ENCODE measurements at places on chromosomes 11 and 22.

DNA sequence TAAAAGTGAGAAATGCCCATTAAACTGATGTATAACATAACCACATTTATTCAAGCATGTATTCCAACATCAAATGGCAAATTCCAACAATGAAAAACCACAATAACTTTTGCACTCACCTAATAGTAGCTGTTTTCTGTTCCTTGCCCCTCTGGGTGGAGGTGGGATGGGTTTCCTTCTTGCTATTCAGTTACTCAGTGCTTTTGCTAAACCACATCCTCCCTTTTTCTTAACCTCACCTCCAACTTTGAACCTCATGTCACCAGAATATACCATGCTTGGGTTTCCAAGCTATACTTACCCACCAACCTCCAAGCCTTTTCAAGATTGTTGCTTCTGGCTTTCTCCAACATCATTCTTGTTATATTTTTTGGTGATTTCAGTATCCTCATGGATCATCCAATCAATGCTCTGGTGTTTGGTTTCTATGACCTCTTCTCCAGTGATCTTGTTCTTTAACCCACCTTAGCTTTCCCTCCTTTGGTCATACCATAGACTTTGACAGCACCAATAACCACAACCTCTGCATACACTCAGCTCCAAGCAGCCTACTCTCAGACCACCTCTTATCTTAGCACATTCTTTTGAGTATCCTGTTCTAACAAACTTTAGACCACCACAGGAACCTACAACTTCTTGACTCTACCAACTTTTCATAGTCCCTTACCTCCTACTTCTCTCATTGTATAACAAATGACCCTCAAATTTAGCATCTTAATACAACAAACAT is 3.2 kb upstream of the CCDC15 start:
- H3K27me3 ChIP-seq: peaks cover 16% of the 10 kb centered on the region
- no peaks in the 10 kb centered on the region for H3K4me1 ChIP-seq
- H3K36me3 ChIP-seq: no peaks in the 10 kb centered on the region
- H3K4me3 ChIP-seq: no peak overlapping the region
- H3K27ac ChIP-seq: no peak overlapping the region

DNA sequence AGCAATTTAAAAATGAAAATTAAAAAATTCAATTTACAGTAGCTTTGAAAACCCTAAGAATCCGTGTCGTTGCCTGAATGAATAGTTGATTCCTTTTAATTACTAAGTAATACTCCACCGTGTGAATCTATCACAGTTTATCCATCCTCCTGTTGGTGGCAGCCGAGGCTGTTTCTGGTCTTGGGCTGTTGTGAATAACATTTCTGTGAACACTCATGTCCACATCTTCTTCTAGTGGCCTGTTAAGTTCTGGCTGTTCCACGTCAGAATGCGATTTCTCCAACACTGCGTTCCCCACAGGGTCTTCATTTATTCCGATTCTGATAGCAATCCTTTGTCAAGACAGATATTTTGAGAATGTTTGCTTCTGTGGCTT is 223.0 kb downstream of the TBC1D22A start:
- no peaks in the 10 kb centered on the region for H3K4me1 ChIP-seq
- no peaks in the 10 kb centered on the region for H3K27me3 ChIP-seq
- no peak overlapping the region for H3K4me3 ChIP-seq
- H3K36me3 ChIP-seq: peaks cover 5% of the 10 kb centered on the region

DNA sequence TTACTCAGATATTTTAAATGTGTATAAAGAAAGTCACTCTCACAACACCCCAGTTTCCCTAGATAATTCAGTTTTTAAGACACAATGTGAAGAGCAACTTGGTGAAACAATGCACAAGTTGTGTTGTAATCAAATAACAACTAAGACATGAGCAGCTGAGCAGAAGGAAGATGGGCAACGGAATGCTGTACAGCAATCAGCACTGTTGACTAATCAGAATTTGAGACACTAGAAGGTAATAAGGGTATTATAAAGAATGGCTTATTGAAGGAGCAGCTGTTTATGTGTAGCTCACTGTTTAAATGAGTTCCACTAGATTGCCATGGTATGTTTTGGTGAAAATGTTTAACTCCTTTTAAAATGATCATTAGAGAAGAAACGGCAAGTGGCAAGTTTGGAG is 60.1 kb downstream of the SOX6 start:
- H3K4me1 ChIP-seq: peaks cover 34% of the 10 kb centered on the region
- no peak overlapping the region for H3K27ac ChIP-seq
- H3K36me3 ChIP-seq: no peaks in the 10 kb centered on the region
- no peak for DNase-seq
- H3K4me3 ChIP-seq: no peak overlapping the region
- peaks cover 12% of the 10 kb centered on the region for H3K27me3 ChIP-seq

- H3K27me3 ChIP-seq: no peaks in the 10 kb centered on the region
- no peak overlapping the region for H3K4me3 ChIP-seq
- peaks cover 1% of the 10 kb centered on the region for H3K4me1 ChIP-seq
- H3K27ac ChIP-seq: no peak overlapping the region
Observed at GRCh38 chr11:20443596-20443995, 56.1 kb downstream of the PRMT3 start.

DNA sequence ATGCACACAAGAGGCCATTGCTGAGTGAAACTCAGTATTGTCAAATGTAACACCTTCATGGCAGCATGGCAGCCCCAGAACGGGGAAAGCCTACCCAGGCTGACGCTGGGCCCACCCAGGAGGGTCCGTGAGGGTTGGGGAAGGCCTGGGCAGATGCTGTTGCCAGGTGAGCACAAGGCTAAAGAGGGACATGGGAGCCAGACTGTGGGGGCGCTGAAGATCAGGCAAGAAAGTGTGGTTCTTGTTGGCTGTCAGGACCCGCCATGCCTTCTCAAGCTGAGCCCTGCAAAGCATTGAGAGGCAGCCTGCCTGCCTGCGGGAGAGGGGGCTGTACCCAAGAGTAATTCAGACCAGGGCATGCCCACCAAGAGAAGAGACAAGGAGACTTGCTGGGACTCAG is 85.0 kb upstream of the PITPNB start:
- peaks cover 6% of the 10 kb centered on the region for H3K4me1 ChIP-seq
- no peak overlapping the region for H3K4me3 ChIP-seq
- no peaks in the 10 kb centered on the region for H3K27me3 ChIP-seq

DNA sequence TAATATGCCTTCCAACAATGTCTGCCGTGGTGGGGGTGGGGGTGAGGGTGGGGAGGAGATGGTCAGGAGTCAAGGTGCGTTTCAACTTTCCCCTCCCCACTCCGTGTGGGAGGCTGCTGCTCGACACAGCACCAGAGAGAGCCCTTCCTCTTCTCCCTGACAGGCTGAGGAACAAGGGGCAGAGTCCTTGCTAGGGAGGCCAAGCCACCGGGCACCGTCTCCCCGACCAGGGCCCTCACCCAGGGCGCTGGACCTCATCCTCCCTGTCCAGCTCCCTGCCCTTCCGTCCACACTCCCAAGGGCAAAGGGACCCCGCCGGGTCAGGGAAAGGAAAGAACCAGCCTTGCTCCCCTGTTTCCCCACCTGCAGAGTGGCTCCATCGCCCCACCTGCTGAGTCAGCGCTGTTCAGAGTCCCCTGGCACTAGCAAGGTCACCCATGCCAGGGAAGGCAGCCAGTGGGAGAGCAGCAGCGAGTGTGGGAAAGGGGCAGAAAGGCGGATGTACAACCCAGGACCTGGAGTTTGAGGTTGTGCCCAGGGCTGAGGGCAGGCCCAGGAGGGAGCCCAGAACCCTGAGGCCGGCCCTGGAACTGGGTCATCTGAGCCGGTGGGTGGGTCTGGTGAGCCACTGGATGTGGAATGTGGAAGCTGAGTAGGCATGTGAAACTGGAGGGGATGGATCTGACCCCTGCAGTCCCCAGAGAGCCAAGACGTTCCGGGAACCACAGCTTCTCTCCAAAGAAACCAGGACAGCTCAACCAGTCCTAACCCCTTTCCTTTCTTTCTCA is 47.2 kb downstream of the BUD13 start:
- no peaks in the 10 kb centered on the region for H3K36me3 ChIP-seq
- H3K4me1 ChIP-seq: peaks cover 6% of the 10 kb centered on the region
- no peak for DNase-seq
- no peak overlapping the region for H3K27ac ChIP-seq
- no peak overlapping the region for H3K4me3 ChIP-seq
- H3K27me3 ChIP-seq: peaks cover 34% of the 10 kb centered on the region

DNA sequence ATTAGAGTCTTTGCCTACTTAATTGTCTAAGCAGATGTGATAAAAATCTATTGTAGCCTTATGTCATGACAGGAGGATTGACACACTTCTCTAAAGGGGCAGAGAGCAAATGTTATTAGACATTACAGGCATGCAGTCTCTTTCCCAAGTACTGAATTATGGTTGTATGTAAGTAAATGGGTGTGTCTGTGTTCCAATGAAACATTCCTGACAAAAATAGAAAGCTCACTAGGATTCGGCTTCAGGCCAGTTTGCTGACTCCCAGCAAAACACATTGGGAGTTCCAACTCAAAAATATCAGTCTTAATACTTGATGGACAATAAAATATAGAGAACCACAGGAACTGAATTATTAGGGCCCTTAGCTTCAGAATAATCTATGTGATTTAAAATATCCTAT is 1480.4 kb downstream of the FAM181B start:
- H3K36me3 ChIP-seq: no peaks in the 10 kb centered on the region
- no peak overlapping the region for H3K27ac ChIP-seq
- no peaks in the 10 kb centered on the region for H3K27me3 ChIP-seq
- no peak for DNase-seq

GRCh38 chr11:103532133-103532788 is 423.0 kb downstream of the DYNC2H1 start:
- no peaks in the 10 kb centered on the region for H3K36me3 ChIP-seq
- peaks cover 13% of the 10 kb centered on the region for H3K4me1 ChIP-seq
- DNase-seq: no peak
- no peak overlapping the region for H3K4me3 ChIP-seq
- H3K27me3 ChIP-seq: peaks cover 4% of the 10 kb centered on the region
- no peak overlapping the region for H3K27ac ChIP-seq

DNA sequence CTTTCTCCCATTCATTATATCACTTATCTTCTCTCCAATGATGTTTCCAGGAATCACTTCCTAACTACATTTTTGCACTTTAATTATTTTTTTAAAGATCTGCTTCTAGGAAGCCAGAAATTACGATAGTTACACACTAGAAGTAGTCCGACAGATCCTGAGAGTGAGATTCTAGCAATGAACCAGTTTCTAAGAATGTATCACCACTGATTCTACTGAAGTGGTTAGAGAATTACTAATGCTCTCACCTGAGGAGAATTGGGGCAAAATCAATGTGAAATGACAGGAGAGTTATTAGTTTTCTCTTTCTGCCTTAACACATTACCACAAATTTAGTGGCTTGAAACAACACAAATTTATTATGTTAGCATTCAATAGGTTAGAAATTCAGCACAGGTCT is 241.2 kb downstream of the CASP12 start:
- no peak overlapping the region for H3K4me3 ChIP-seq
- H3K27ac ChIP-seq: no peak overlapping the region
- H3K36me3 ChIP-seq: no peaks in the 10 kb centered on the region
- no peaks in the 10 kb centered on the region for H3K4me1 ChIP-seq

DNA sequence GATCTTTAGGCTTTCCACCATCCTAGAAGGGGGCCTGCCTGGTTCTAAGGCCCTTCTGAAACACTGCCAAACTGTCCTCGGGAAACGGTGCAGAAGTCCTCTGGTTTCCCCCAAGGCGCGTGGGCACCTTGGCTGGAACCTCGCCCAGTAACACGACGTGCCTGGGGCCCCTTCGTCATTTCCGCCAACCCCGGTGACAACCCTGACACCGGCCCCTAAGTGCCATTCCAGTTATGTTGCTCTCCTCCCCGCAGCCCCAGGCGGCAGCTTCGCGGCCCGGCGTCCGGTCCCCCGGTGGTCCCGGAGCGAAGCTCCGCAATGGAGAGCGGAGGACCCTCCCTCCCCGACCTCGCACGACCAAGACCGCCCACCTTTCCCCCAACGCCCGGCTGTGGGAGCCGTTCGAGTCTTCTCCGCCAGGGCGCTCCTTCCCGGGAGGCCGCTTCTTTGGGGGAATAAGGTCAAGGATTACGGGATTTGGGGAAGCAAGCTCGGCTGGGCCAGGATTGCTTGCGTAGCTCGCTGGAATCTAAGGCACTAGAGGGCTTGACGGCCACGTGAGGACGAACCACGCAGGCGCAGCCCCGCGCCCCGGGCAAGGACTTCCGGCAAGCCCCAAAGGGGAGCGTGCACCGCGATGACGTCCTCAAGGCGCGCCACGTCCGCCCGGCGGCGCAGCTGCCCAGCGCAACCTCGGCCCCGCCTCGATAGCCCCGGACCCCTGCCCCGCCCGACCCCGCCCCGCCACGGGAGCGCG is 626 bp downstream of the RNH1 start:
- H3K4me1 ChIP-seq: peaks cover 4% of the 10 kb centered on the region
- H3K4me3 ChIP-seq: peak overlapping the region; percentile 96
- H3K36me3 ChIP-seq: peaks cover 3% of the 10 kb centered on the region
- no peaks in the 10 kb centered on the region for H3K27me3 ChIP-seq
- peak overlapping the region; percentile 99 for H3K27ac ChIP-seq
- DNase-seq: peak; percentile 94

- DNase-seq: no peak
- peaks cover 37% of the 10 kb centered on the region for H3K4me1 ChIP-seq
- no peaks in the 10 kb centered on the region for H3K27me3 ChIP-seq
- peak overlapping the region; percentile 84 for H3K27ac ChIP-seq
- peak overlapping the region; percentile 22 for H3K4me3 ChIP-seq
Observed at GRCh38 chr11:12200279-12200990, 90.0 kb downstream of the MICAL2 start.

DNA sequence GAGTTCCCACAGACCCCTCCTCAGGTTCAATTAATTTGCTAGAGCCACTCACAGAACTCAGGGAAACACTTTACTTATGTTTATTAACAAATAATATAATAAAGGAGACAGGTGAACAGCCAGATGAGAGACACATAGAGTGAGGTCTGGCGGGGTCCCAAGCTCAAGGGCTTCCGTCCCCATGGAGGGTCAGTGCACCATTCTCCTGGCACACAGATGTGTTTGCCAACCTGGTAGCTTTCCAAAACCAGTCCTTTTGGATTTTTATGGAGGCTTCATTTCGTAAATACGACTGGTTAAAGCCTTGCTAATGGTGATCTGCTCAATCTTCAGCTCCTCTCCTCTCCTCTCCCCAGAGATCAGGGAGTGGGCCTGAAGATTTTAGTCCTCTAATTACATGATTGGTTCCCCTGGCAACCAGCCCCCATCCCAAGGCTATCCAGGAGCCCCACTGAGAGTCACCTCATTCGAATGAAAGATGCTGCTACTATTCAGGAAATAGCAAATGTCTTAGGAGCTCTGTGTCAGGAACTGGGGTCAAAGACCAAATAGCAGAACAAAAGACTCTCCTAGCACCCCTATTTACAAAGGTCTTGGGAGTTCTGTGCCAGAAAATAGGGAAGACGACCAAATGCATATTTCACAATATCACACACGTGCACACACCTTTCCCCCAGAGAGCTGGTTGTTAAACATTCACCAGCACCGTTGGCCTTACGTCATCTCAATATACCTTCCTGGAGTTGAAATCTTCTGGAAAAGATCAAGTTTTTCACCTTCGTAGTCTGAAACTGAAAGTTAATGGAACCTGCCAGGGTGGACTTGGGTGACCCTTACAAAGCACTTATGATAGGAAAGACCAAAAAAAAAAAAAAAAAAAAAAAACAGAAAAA is 23.8 kb upstream of the CAPRIN1 start:
- no peak overlapping the region for H3K4me3 ChIP-seq
- DNase-seq: no peak
- H3K36me3 ChIP-seq: no peaks in the 10 kb centered on the region
- peak overlapping the region; percentile 43 for H3K27ac ChIP-seq
- H3K4me1 ChIP-seq: peaks cover 11% of the 10 kb centered on the region
- no peaks in the 10 kb centered on the region for H3K27me3 ChIP-seq
